Temporal lobe (tissue), 4 donors: ENCODE measurements at places on chromosomes 3 and 15. TPM values are rescaled to one million over a fixed set of nuclear protein-coding genes. Genes with fewer than 3 reads are reported as not detected.

FAM3D gene
- total RNA-seq, result not detected

USP8 gene
- 25.6 TPM for total RNA-seq

AADACL2 gene
- not detected for total RNA-seq

RPP14 gene
- total RNA-seq, result 13.3 TPM

PDCD10 gene
- total RNA-seq, result 64.4 TPM
